ENCODE measurements at places on chromosomes 7 and 10.

DNA sequence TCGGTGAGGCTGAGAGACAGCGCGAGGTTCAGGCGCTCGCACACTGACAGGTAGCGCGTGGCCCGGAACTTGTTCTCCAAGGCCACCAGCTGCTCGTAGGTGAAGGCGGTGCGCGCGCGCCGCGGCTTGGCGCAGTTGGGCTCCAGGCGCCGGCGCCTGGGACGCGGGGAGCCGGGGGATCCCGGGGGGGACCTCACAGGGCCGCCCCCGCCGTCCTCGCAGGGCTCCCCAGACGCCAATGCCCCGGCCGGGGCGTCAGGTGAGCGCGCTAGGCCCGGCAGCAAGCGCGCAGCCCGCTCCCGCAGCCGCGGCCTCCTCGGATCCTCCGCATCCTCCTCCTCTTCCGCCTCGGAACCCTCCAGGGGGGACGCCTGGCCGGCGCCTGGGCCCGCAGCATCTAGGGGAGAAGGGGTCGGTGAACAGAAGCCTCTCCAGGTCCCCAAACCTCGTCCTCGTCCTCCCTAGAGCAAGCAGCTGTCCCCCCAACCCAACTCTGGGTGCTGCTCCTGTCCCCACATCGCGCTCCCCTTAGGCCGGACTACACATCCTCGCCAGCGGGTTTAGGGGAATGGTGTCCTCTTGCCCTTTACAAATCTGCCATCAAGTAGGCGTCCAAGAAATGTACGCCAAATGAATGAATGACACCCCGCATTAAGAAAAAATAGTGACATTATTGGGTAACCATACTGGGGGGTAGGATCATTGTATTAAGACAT, 1.9 kb downstream of the NKX1-2 start:
- no peak for DNase-seq

- DNase-seq: no peak
Observed at GRCh38 chr10:8088504-8088903, 34.0 kb downstream of the GATA3 start.

DNA sequence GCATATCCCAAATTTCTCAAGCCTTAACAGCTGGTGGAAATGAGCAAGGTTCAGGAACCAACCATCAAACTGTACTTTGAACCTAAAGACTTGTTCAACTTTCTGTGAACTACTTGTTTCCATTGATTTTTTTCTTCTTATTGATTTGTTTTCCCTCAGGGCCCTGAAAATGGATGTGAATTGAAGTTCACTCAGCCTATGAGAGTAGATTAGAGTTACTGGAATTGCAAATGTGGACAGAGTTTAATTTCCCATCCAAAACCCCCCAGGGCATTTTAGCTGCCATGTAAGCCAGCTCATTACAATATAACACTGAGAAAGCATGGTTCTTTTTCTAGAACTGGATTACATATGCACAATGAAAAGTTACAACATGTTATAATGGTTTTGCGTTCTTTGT, 1105.7 kb downstream of the REEP3 start:
- DNase-seq: no peak

GRCh38 chr10:29409241-29410054, 120.6 kb downstream of the LYZL1 start:
- DNase-seq: peak; percentile 26

GRCh38 chr7:50418526-50419290, 31.4 kb downstream of the FIGNL1 start:
- DNase-seq: no peak

GRCh38 chr10:17453373-17454091, 863 bp downstream of the ST8SIA6 start:
- no peak for DNase-seq

DNA sequence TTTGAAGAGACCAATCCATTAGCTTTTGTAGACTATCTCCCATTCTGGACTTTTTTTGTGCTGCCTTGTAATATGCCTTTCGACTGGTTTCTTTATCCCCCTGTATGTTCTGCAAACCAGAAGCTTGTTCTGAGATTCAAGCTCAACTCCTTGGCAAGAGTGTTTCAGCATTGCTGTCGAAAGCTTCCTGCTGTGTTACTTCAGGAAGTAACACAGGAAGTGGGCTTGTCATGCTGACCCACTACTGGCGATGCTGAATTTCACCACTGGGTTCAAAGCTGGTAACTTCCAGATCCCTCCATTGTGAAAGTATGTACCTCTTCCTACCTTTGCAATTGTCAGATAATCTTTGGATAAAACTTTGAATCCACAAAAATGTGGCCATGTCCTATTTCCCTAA, 57.9 kb upstream of the INSYN2A start:
- DNase-seq: no peak

- no peak for DNase-seq
Observed at GRCh38 chr7:954330-955238, at the start of gene ADAP1. Gene ADAP1, minus strand, starts transcription at chr7:954680. Its CDS starts 203 bp downstream, at chr7:954477.

- no peak for DNase-seq
Observed at GRCh38 chr7:120539321-120539720, 266.3 kb downstream of the KCND2 start.

GRCh38 chr7:66460921-66461361, 167.7 kb upstream of the KCTD7 start:
- DNase-seq: no peak

DNA sequence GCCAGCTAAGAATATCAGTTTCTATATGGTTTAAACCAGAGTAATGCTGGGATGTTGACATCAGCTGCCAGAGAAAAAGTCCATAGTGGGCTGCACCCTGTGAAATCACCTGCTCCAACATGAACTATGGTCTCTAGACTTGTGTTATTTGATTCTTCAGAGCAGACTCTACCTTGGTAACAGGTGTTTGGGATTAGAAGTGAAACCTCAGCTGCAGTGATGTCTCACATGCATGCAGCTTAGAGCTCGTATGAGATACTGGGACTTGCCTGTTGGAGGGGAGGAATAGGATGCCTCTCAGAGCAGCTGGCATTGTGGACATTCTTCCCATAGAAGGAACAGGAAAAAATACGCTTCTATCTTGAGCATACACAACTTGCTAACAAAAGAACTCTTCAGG, 287.1 kb upstream of the CSTF2T start:
- no peak for DNase-seq

DNA sequence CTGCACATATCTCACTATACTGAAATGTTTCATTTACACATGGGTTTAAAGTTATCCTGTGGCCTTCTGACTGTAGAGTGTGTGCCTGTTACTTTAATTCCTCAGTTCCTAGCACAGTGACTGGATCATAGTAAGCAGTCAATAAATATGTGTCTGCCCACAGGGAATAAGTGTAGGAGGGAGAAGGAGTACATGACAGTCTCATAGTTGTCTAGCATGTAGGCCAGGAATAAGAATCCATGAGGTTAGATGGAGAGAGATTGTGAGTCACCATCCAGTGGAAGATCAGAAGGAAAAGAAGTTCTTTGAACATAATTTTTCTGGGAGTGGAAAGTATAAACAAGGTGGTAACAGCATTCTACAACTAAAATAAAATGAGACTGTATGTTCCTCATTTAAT, 36.6 kb upstream of the SEMA3A start:
- DNase-seq: no peak

- DNase-seq: no peak
Observed at GRCh38 chr10:83076443-83076842, 1062.9 kb upstream of the GHITM start.

GRCh38 chr10:11986593-11987216, 55.9 kb downstream of the UPF2 start:
- peak; percentile 42 for DNase-seq
